Suppressor macrophage treated with lipopolysaccharide for 4 hours (primary cell): ENCODE measurements at places on chromosomes 7 and 10.

- no peak for DNase-seq
These were observed 52.8 kb upstream of the CCAR1 start for GRCh38 chr10:68668231-68668630.

DNA sequence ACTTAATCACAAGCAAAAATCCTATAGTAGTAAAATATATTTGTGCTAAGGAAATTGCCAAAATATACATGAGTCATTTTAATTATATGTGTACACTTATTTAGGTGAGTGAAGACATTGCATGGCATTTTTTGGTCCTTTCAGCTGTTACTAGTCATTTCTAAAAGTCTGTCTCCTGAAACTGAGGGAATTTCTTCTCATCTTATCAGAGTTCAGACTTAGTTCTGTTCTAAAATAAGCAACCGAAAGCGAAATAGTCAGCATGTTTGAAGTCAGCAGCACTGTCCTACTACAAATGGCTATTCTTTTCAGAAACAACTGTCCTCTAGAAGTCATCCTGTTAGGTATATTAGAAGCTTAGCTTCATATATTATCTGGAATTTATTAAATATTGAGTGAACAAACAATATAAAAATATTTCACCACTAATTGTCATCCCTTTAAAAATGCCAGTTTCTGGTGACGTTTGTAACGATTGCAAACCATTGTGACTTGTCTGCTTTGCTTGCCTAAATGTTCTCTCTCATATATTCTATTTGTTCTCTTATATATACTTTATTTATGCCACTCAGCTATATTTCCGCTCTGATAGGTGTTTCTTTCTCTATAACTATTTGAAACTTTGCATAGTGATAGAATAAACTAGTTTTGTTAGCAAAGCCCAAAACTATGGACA is 227.4 kb upstream of the KAT6B start:
- peak; percentile 6 for DNase-seq

DNA sequence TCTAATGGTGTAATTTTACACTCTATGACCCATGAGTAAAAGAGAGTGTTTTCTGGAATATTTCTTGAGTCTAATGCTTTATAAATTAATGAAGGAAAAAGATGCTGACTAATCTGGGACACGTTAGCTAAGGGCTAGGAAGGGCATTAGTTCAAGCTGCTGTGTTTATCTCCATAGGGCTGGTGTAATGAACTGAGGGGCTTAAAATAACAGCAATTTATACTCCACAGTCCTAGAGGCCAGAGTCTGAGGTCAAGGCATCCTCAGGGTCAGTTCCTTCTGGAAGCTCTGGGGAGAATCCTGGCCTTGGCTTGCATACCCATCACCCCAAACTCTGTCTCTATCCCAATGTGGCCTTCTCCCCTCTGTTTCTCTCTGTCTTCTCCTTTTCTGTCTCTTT is 105.2 kb upstream of the PFKP start:
- DNase-seq = no peak

- no peak for DNase-seq
These were observed 295.0 kb downstream of the PARD3 start for GRCh38 chr10:34520084-34520483.

GRCh38 chr10:129939416-129940275 is 24.4 kb downstream of the EBF3 start:
- DNase-seq = no peak

DNA sequence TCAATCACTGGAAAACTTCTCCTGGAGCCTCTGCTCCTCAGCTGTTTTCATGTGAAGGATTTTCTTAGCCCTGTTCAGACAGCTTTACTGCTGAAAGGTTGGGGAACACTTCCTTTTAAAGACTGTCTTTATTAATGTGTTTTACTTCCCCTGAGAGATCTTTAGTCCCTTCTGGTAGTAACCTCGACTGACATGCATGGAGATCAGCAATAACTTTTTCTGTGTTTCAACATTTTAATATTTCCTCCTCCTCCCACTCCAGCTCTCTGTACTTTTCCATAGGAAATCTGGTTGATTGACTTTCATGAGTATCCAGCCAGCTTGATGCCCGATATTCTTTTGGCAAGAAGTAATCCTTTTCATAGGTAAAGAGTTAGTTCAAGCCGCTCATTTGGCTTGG is 62.7 kb upstream of the STRIP2 start:
- DNase-seq = peak; percentile 19

- DNase-seq = peak; percentile 80
These were observed 70.4 kb upstream of the ITPRID1 start for GRCh38 chr7:31443457-31443856.

- DNase-seq = no peak
These were observed 273.5 kb upstream of the PLPP4 start for GRCh38 chr10:120183546-120183945.

DNA sequence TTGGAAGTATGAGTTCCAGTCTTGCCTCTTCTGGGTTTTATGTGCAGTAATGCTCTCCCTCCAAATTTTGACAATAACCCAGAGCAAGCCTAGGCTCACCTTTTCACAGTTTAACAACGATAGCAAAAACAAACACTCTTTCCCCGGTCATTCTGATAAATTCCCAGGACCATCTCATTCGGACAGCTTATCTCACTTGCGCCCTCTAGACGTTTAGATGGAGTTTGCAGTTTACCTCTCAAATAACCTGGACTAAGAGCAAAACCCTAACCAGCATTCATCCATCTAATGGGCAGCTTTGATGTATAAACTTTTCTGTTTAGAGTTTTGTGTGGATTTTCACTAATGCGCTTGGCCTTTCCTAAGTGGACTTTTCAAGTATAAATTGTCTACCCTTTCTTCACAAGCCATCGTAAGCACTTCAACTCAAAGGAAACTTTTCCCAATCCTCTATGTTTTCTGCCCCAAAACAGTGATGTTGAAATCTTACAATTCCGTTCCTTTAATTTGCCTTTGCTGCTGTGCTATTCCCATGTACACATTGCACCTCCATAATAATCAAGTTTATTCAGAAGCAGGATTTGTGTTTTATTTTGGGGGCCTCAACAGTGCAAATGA is 114.9 kb downstream of the HDAC9 start:
- peak; percentile 18 for DNase-seq

GRCh38 chr10:110278562-110279406 is 25.9 kb downstream of the SMNDC1 start:
- DNase-seq = no peak

- no peak for DNase-seq
These were observed 6.7 kb upstream of the IMMP2L start for GRCh38 chr7:111568870-111569462.

- DNase-seq = no peak
These were observed 15.1 kb downstream of the FZD8 start for GRCh38 chr10:35626971-35627507.

- DNase-seq = peak; percentile 2
These were observed 109.2 kb downstream of the DPY19L1 start for GRCh38 chr7:34928052-34928451.

- DNase-seq = no peak
These were observed 104.6 kb downstream of the PPP1R9A start for GRCh38 chr7:95011995-95012394.

DNA sequence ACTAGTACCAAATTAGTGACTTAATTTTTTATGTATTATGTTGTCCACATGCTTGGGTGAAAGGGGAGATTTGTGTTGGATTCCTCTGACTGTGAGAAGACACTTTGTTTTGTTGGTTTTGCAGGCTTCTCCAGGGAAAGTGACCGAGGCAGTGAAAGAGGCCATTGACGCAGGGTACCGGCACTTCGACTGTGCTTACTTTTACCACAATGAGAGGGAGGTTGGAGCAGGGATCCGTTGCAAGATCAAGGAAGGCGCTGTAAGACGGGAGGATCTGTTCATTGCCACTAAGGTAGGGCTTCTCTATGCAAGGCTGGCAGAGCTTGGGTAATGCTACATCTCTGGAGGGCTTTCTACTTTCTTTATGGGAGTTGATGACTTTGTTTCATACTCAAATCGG is 4.5 kb downstream of the AKR1E2 start:
- DNase-seq = no peak

- DNase-seq = no peak
These were observed 1.7 kb downstream of the MCM7 start for GRCh38 chr7:100099452-100099851.

- DNase-seq = no peak
These were observed 176.4 kb downstream of the AHR start for GRCh38 chr7:17474724-17475344.

DNA sequence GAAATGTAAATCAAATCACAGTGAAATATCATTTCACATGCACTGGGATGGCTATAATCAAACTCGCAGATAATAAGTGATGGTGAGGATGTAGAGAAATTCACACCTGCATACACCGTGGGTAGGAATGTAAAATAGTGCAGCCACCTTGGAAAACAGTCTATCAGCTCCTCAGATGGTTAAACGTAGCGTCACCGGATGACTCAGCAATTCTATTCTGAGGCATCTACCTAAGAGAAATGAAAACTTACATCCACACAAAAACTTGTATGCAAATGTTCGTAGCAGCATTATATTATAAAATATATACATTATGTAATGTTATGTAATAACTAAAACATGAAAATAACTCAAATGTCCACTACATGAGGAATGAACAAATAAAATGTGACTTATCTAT is 38.9 kb downstream of the SH3PXD2A start:
- DNase-seq = no peak

- DNase-seq = peak; percentile 98
These were observed 59.9 kb downstream of the MAP3K8 start for GRCh38 chr10:30493609-30494530.

- no peak for DNase-seq
These were observed 20.1 kb downstream of the TDRD1 start for GRCh38 chr10:114199239-114199638.

- DNase-seq = no peak
These were observed 318.9 kb downstream of the AHR start for GRCh38 chr7:17617380-17617779.

DNA sequence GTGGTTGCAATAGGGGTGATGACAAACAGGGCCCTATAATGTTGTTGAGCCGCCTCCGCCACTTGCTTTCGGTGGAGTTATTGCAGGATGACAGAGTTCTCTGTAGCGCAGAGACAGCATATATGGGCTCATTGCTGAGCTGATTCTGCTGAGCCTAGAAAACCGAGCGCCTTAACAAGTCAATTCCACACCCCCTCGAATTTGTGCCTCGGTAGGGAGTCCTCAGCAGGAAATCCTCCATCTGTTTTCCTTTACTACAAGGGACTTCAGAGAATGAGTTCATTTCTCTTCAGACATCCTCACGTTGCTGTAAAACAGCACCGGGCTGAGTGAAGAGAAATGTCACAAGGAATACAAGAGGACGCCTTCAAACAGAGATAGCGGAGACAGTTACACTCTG is 90.7 kb upstream of the KIAA1217 start:
- DNase-seq = no peak

GRCh38 chr7:83149466-83149865 is 13.2 kb downstream of the PCLO start:
- no peak for DNase-seq

DNA sequence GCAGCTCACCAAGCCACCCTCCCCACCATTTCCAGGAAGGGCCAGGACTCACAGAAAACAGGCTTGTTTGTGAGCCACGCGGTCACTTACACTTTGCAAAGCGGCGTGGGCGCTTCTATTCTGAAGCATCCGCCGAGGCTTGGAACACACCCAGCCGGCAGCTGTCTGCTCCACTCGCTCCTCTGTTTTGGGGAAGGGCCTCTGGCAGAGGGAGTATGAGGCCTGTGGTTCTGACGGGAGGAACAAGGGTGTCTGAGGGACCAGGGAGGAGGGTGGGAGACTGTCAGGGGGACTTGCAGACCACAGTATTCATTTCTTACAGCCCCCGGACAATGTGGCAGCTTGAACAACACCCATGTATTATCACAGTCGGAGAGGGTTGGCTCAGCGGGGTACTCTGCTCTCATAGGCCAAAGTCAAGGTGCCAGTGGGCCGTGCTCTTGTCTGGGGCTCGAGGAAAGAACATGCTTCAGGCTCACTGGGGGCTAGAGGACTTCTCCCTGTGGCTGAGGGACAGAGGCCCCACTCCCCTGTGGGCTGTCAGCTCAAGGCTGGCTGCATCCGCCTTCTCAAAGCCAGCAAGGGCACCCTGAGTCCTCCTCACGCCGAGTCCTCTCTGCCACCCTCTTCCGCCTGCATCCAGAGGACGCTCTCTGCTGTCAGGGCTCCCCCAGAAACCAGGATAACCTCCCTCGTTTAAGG is 60.4 kb upstream of the FAM20C start:
- peak; percentile 76 for DNase-seq

GRCh38 chr7:112360681-112361080 is 89.6 kb upstream of the IFRD1 start:
- no peak for DNase-seq

DNA sequence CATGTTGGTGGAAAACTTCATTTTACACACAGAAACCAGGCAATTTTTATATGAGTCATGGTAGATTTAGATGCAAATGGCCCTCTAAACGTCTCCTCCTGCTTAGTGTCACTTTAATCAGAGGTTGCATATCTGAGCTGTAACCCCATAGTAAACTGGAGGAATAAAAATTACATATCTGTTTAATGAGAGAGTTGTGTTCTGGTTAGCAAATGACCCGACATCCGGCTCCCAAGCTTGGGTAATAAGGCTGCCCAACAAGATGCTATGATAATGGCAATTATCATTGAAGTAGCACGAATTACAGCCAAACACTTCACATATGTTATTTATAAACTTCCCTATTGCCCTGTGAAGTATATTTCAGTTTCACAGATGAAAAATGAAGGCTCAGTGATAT is 10.6 kb upstream of the ADAM12 start:
- DNase-seq = no peak

DNA sequence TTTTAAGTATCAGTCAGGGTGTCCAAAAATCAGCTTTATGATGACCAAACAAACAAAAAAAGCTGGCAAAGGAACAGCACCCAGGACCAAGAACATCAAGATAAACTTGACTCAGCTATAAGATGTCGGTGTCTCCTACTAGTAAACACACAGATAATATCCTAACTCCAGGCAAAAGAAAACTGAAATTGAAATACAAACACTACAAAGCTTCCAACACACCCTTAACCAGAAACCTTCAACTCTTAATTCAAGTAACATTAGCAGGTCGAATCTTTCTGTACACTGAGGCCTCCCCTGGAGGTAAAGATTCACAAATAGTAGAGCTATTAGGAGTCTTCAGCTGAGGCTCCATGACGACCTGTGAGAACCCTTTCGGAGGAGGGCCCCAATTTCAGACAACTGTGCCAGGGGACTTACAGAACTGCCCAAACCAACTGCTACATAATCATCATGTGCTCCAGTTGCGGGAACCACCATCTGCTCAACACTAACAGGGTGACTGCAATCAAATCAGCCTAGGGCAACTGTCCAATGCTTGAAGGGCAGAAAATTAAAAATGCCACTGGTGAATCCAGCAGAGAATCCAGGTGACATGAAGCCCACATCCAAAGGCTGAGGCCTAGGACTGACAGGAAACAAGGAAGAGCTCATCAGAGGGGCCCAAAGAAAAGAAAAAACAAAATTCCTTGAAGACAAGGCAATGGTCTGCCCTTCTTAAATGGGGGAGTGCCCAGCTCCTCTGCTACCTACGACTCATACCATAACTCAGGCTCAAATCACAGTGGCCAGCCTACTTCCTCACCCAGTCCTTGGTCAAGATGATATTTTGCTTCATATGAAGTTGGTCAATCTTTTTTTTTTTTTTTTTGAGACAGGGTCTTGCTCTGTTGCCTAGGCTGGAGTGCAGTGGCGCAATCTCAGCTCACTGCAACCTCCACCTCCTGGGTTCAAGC is 20.0 kb downstream of the XPNPEP1 start:
- DNase-seq = peak; percentile 79
